IMR-90 (cell line): ENCODE measurements at places on chromosomes 5 and 9. TPM values are rescaled to one million over a fixed set of nuclear protein-coding genes. Genes with fewer than 3 reads are reported as not detected.
A peak's percentile ranks its signal among the peaks of the same experiment; 100 is the strongest.

DNA sequence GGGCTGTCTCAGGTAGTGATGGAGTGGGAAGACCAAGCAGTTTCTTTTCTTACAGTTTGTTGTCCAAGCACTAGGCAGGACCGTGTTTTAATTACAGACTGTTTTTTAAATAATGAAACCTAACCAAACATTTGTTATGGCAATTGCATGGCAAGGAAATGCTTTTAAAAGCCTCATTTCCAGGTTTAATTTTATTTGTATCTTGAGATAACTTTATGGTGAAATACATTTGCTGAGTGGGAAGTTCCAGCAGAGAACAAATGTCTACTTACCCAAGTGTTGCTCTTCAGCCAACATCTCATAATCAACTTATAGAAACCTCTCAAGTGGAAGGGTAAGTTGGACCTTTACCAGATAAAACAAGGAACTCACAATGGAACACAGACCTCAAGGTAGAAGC lies 11.8 kb upstream of the LHFPL2 start:
- no peak for DNase-seq

DNA sequence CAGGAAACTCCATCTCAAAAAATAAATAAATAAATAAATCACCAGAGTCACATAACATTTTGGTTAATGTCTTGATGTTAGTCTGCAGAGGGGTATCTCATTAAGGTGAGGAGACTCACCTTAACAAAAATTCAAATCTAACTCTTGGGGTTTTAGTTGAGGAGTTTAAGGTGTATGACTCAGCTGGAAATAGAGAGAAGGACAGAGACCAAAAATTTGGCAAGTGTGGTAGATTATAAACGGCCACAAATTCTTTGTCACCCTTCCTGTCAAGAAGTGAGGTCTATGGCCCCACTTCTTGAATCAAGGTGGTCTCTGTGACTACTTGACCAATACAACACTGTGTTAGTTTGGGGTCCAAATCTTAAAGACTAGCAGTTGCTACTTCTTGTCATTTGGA lies 60.8 kb downstream of the TTC39B start:
- DNase-seq, result no peak

- no peak for DNase-seq
These were observed 34.1 kb downstream of the STARD4 start for GRCh38 chr5:111478266-111478665.

DNA sequence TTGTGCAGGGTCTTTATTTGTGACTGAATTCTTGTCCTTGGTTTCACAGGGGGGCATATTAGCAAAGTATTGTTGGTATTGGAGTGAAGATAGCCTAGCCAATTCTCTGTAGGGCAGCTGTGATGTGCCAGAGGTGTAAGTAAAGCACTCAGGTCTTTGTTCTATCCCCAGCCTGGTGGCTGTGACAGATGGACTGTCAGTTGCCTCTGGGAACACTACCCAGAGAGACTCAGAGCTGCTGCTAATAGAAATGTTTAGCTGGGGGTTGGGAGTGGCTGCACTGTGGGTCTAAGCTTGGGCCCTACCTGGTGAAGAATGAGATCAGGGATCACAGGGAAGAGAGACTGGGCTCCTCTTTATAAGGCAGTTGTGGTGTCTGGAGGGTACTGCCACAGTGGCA lies 1006.5 kb upstream of the TYRP1 start:
- DNase-seq, result no peak

DNA sequence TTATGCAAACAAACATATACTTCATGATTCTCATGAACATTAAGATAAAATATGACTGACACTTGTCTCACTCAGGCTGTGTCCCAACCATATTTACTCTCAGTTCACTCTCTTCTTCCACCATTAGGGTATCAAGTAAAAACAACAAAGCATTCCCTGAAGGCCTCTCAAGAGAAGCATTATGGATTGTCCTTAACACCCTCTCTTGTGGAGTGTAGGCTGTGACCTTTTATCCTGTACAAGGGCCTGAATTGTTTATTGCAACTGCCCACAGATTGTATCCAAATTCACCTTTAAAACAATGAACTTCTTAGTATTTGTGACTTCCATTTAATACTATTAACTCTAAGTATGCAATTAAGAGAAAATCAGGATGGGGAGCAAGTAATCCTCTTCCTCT lies 78.1 kb downstream of the RICTOR start:
- DNase-seq, result no peak

- no peak for DNase-seq
These were observed 371.4 kb downstream of the TMEM232 start for GRCh38 chr5:110354915-110355644.

DNA sequence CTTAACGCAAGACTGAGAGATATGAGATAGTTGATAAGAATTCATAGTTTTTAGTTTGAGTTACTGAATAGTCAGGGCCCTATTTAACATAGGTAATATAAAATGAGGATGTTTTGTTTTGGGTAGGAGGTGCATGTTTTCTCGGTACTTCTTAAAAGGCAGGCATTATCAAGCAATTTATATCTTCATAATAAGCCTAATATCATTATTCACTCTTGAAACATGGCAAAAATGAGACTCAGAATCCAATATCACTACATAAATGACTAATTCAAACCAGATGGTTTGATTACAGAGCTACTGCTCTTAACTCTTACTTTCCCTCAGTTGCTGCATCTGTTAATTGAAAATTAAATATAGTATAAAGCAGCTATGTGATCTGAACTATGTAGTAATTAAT lies 2038.7 kb downstream of the EFNA5 start:
- DNase-seq, result peak; percentile 5

GRCh38 chr9:129867136-129868022 lies 32.1 kb downstream of the USP20 start:
- no peak for DNase-seq

C5orf24 gene
- total RNA-seq, result 29.8 and 53.9 TPM in 2 replicates

AGXT2 gene
- total RNA-seq, result not detected in 2 replicates

FCN2 gene
- total RNA-seq, result not detected in 2 replicates

PPP3R2 gene
- not detected in 2 replicates for total RNA-seq

OR1Q1 gene
- not detected in 2 replicates for total RNA-seq

ACO1 gene
- total RNA-seq, result 140 and 158 TPM in 2 replicates
